ENCODE measurements at places on chromosomes 5 and 9.

GRCh38 chr5:150158170-150158949 lies 2.7 kb upstream of the PDGFRB start:
- no peak for DNase-seq

DNA sequence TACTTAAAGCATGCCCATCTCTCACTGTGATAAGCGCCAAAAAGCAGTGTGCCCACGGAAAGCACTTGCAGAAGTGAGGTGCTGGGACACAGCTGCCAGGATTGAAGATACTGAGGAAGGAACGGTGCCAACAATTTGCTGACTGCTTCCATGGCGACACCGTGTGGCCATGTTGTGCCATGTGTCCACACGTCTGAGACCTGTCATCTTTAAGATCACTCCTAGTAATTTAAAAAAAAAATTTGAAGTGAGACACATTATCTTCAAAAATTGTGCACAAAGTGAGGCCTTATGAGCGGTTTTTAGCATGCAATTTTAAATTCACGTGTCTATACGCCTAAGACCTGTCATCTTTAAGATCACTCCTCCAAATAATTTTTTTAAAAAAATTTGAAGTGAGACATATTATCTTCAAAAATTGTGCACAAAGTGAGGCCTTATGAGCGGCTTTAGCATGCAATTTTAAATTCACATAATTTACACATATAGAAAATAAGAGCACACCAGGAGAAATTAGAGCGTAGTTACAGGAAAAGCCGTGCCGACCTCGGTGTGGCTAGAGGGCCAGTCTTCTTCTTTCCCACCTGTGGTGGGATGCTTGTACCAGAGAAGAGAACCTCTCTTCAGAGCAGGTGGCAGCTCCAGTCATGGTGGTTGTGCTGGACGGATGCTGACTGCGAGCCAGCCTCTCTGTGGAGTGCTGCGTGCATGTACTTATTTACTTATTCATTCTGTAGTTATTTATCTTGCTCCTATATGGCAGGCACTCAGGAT lies 21.4 kb upstream of the FLT4 start:
- no peak for DNase-seq

- no peak for DNase-seq
Observed at GRCh38 chr9:69097064-69097463, 61.5 kb downstream of the FXN start.

- DNase-seq: no peak
Observed at GRCh38 chr5:66958980-66959641, 237.5 kb downstream of the CD180 start.

DNA sequence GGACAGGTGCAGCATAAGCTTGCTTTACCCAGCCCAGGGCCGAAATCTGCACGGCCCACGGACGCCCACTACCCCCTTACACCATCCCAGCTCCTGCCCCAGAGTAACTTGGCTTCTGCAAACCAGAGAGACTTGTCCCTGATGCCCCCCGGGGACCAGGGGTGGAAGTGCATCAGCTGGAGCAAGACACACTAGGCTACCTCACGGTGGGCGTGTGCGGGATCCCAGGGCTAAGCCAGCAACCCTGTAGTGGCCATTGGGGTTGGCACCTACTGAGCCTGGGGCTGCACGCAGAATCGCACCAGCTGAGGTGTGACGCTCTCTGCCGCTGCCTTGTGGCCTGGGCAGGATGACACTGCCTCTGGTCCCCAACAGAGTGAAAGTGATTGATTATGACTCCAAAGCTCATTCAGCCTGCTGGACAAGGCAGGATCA lies 6.1 kb upstream of the ZNF79 start:
- no peak for DNase-seq

DNA sequence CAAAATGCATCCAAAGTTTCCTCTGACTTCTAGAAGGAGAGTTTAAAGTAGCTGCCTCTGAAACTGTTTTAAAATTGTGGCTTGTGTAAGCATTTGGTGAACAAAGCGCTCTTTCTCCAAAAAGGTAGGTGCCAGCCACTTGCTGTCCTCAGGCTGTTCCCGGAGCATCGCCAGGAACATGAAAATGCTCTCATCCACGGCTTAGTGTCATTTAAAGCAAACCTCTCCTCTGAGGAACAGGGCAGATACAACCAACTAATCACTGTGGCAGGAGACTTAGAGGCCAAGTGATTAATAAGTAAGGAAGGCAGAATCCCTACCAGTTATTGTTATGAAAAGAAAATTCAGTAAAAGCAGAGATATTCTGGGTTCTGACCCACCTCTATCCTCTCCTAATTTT lies 165.6 kb downstream of the DCP2 start:
- no peak for DNase-seq

GRCh38 chr9:21559402-21560280 lies 77.5 kb upstream of the IFNE start:
- DNase-seq: no peak

DNA sequence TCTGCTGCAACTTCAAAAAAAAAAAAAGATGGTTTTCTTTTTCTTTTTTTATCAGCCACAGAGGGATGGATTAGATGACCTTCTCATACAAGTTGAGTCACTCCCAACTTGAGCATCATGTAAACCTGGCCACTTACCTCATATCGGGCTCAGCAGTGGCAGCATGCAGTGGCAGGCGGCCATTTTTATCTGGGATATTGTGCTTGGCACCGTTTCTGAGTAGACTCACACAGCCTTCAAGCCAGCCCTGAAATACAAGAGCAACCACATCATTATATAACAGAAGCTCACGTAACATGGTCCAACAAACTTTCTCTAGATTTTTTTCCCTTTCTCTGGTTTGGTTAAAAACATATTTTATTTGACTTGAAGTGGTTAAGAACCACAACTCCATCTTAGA lies 62.6 kb downstream of the ANKRD55 start:
- no peak for DNase-seq

- no peak for DNase-seq
Observed at GRCh38 chr5:132464156-132464939, 26.2 kb downstream of the IRF1 start.

- DNase-seq: no peak
Observed at GRCh38 chr5:87307796-87308423, 40.2 kb downstream of the RASA1 start.

DNA sequence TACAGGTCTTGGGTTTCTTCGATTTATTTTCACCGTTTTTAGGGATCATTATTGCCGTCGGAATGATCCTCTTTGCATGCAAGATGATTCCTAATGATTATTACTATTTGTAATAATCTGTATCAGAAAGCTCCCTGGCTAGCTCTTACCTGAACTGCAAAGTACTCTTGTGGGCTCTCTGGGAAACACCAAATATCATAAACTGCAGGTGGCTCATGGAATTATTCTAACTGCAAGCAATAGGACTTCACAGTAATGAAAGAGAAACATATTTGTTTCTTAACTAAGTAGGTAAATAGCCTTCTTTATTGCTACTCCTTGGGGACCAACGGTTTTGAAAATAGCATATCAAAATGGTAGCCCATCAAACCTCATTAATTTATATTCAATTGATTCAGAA lies 219.4 kb downstream of the NFIB start:
- DNase-seq: no peak

GRCh38 chr5:115374057-115374775 lies 77.8 kb upstream of the CCDC112 start:
- no peak for DNase-seq

DNA sequence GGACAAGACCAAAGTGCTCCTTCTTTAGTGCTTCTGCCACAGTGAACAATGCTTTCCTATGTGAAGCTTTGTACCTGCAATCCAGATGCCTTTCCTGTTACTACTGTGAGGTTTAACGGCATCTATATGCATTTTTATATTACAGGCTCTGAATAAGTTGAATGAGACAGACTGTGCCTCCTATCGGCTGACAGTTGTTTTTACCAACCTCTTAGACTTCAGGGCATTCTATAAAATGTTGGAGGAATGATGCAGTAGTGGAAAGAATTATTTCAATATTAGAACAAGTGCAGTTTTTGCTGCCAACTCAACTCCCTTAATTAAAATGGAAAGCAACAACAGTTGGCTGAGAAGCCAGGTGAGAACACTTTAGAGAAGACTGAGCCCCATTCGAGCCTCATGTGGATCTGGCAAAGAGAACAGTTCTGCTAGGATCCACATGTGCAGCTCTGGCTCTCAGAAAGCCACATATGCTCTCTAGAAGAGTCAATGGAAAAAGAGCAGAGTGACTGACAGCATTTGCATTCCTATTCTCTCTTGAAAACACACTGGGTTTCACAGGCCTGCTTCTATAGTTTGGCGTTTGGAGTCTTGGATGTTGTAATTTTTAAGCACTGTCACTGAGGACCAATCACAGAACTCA lies 147.5 kb downstream of the LURAP1L start:
- DNase-seq: no peak

DNA sequence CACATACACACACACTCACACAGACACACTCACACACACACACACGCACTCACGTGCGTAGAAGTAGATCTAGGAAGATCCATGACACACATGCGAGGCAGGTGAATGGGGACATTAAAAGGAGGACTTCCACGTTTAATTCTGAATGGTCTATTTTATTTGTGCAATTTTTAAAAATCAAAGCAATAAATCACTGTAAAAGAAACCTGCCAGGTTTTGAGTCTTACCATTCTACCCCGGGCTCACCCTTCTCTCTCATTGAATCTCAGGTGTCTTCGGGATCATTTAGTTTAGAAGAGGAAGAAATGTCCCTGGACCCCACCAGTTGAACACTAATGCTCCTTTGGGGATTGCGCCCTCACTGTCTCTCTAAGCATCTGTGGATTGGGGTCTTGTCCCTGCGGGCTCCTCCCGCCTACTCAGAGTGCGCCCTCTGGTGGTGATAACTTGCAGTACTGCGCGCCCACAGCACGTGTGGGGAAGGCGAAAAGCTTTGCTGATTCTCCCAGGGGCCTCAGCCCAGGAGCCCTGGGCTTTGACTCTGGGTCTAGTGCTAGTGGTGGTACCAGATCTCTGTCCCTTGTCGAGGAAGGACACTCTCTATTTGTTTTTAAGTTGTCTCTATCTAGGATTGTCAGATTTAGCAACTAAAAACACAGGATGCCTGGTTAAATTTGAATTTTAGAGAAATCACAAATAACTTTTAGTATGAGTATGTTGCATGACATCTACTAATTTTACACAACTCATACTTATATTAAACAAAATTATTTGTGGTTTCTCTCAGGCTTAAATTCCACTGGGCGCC lies 34.8 kb downstream of the BOD1 start:
- DNase-seq: no peak

DNA sequence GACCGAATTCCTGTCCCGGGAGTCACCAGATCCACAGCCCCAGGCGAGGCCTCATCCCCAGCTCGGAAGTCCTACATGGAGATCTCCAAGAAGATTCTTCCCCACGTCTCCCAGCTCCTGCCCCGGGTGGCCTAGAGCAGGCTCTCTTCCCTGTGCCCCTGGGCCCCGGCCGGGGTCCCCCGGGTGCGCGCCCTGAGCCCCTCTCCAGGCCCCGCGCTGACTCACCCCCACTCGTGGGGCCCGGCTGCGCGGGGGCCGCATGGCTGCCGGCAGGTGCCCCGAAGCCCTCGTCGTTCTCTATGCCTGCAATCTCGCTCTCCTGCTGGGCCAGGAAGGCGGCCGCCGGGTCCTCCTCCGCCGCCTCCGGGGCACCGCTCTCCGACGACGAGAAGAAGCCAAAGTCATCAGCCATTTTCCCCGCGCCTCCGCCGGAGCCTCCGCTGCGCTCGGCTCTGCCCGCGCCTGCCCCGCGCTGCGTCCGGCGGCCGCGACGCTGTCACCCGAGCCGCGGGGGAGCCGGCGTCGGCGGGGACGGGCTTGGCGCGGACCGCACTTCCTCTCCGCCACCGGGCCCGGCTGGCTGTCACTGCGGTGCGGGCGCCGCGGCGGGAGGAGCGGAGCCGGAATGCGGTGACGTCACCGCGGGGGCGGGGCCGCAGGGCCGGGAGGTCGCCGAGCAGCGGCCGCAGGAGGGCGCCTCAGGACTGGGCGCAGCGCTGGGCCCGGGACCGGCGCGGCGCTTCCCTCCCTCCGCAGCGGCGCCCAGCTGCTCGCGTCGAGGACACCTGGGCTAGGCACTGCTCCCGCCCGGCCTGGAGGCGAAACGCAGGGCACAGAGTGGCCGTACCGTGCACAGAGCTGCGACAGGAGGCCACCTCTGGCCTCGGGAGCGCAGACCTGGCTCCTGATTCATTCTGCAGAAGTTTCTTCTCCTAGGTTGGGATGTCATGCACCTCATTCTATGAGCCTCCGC lies at the start of gene CLTB:
Gene CLTB, minus strand, starts transcription at position 588 of the 973 bp plus-strand sequence. Its CDS starts 176 bp downstream, at position 412.
- DNase-seq: peak; percentile 72

GRCh38 chr9:104776797-104777196 lies 12.9 kb downstream of the NIPSNAP3B start:
- DNase-seq: no peak

- no peak for DNase-seq
Observed at GRCh38 chr5:118794281-118794680, 194.1 kb downstream of the DTWD2 start.

DNA sequence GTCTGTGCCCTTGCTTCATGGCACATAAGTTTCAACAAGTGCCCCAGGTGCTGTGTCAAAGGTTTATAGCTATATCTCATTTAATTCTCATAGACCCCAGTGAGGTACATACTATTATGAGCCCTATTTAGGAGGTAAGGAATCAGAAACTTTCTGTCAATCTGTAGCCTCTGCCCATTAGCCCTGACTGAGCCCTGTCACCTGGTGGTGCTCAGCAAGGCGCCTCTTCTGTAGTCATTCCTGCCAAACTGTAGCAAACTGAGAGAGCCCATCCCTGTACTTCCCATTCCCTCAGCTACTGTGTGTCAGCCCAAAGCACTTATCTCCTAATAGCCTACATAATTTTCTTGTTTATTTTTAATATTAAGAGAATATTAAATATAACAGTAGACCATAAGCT lies 46.5 kb upstream of the FOXI1 start:
- DNase-seq: no peak

- no peak for DNase-seq
Observed at GRCh38 chr5:88490874-88491273, 222.2 kb upstream of the TMEM161B start.
